ENCODE measurements at places on chromosomes 1 and 21.

DNA sequence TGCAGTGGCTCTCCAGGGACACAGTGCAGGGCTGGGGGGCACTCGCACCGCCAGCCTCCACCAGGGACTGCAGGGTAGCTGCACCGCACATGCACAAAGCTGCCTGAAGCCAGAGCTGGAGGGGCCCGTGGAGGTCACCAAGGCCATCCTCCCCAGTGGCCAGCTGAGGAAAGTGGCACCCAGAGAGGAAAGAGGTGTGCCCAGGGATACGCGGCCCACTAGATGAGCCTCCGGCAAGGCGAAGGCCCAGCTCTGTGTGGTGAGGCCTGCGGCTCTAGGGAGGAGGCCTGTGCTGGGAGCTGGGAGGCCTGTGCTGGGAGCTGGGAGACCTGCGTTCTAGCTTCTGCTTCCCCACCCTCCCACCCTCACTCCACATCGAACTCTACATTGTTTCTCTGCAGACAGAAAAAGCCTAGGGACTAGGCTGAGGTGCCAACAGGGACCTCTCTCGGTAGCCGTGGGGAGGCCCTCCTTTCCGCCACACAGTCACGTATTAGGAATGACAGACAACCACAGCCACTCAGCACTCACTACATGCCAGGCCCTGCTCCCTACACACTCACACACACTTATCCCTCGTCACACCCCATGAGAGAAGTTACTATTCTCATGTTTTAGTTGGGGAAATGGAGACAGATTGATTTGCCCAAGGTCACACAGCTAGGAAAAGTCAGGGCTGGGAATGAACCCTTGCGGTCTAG lies 921 bp upstream of the ASCL5 start:
- DNase-seq = no peak

GRCh38 chr21:23223882-23224281 lies 2225.7 kb downstream of the NCAM2 start:
- DNase-seq = no peak

- no peak for DNase-seq
These were observed 161.8 kb downstream of the NFIA start for GRCh38 chr1:61244114-61244513.

GRCh38 chr1:226863446-226863845 lies 7.0 kb upstream of the PSEN2 start:
- no peak for DNase-seq

- no peak for DNase-seq
These were observed 5.8 kb upstream of the FNBP1L start for GRCh38 chr1:93442008-93442666.

DNA sequence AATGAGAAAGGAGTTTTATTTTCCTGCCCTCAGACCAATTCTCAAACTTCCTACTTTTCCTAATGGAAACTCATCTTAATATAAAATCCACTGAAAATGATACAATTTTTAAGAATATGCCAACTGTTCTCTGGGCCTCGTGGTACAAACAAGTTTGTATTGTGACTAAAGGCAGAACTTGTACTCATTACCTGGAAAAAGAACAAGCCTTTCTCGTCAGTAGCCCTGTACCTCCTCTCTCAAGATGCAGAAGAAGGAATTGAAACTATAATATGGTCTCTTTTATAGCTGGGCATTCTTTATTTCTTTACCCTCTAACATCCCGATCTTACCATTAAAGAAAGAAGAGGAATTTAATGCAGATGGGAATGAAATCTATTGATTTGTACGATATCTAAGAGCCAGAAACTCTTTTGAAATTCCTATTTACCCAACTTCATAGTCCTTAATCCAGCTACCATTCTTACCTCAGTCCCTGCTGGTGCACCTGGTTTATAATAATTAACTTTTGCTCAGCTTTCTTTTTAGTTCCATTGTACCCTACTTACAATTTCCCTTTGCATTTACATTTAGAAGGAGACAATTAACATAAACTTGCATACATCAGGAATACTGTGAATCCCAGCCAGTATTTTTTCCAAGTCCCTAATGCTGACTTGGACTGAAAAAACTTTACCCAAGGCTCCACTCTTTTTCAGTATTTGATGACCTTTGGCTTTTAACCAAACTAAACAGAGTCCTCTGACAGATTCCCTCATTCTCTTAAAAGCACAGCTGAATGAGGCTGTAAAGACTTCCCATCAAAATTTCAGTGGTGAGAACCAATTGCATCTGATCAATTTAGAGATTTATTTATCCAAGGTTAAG lies 1162.4 kb downstream of the BRINP3 start:
- no peak for DNase-seq

DNA sequence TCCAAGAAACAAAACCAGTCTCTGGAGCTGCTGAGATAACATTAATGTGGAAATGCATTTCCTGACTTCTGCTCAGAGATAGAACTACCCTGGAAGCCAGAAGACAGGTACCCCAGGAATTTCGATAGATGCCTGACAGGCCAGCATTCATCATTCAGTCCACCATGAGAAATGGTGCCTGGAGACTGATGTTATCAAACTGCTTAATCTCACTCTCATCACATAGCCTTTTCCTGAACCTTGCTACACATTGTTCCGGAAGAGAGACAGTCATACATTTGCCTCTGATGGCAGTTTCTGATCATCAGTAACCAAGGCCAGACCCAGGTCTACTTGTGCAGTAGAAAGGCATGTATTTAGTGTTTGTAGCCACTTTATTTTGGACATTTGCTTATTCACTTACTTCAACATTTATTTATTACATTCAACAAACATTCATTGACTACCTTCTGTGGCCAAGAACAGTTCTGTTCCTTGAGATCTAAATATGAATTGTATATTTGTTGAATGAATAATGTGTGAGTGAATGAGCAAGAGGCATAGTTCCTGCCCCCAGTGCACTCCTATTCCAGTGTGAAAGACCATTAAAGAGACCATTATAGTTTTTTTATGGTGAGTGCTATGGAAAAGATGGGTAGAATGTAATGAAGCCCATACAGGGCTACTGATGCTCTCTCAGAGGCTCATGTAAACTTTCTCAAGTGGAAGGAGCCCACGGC lies 485.7 kb downstream of the NUF2 start:
- no peak for DNase-seq

- DNase-seq = no peak
These were observed 35.5 kb upstream of the IPO9 start for GRCh38 chr1:201793306-201793925.

- DNase-seq = peak; percentile 82
These were observed 84.9 kb downstream of the CNIH3 start for GRCh38 chr1:224700918-224701531.

DNA sequence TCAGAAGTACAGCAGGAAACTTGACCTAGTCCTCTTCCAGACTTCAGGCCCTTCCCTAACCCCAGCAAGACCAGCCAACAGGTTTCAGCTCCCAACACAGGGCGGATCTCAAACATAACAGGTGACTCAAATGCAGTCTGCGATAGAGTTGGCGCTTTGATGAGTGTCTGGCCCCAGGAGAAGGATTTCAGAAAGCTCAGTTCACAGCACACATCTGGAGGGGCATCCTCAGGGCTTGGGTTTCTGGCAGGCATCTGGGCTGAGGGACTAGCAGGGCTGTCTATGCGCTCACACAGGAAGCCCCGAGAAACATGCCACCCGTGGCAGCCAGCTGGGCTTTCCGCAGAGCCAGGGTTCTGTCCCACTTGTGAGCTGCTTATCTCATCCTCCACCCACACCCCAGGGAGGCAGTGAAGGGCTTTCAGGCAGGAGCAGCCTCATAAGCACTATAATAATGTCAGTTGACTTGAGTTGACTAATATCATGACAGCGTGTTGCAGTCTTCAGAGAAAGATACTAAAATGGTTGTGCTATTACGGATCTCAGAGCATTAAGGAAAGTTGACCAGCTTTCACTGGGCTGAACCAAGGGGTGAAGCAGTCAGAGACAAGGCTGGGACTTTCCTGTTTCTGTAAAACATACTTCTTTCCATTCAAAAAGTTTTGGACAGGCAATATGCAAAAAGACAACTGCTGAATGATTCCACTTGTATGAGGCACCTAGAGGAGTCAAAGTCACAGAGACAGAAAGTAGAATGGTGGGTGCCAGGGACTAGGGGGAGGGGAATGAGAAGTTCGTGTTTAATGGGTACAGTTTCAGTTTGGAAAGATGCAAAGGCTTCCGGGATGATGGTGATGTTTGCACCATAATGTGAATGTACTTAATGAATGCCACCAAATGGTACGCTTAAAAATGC lies 233.0 kb upstream of the IRF2BP2 start:
- no peak for DNase-seq

- DNase-seq = no peak
These were observed 160.8 kb downstream of the PSMG1 start for GRCh38 chr21:39022466-39022862.

DNA sequence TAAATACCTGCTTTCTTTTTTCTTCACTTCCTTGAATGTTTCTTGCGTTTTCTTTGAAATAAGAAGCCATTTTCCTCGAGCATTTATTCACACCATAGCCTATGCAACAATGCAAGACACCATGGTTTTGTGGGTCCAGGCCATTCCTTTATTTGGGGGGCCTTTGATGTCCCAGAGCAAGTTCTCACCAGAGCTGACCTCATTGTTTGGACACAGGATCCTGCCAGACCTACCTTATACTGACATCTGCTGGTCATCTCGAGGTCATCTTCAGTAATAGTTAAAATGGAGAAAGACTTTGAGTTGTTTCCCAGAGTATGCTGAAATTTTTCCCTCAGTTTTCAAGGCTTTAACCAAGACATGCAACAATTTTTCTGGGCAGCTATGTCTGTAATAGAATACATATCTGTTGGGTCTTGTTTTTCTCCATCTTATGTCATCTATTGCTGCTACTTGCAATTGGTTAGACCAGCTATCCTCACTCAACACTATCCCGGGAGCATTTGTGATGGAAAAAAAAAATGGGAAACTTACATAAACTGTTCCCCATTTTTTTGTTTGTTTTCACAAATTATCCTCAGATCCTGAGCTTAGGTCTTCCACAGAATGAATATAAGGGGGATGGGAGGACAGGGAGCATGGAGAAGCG lies 34.0 kb upstream of the BACE2 start:
- peak; percentile 41 for DNase-seq
